Fibroblast of skin of back (primary cell): ENCODE measurements at places on chromosomes 11 and 22.

DNA sequence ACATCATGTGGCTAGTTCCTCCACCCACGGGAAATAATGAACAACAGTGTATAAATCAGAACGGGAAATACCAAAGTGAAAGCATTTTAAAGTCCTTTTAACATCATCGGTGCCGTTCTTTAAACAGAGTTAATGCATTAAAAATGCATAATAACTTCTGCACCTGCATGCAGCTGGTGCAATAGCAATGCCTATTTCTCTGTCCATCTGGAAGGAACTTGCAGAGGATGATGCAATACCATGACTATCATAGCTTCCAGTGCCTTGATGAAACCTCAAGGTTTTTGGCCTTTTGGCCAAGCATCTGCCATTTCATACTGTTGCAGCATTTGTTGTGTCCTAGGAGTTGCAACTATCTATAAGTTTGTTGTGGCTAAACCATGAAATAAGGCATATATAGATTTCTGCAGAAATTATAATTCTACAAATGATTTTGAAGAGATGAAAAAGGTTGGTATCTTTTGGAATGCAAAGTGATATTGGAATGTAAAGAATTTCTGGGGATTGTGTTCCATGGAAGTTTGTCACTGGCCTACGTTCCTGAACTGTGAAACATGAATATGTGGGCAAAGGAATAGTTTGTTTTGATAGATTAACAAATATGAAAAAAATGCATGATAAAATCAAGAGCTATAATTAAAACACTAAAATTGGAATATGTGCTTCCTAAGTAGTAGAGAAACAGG, 9.8 kb upstream of the EIF3F start:
- peak; percentile 93 for DNase-seq

- DNase-seq: no peak
These were observed 38.5 kb downstream of the NELL1 start for GRCh38 chr11:20707876-20708275.

- no peak for DNase-seq
These were observed 17.6 kb downstream of the SMIM38 start for GRCh38 chr11:69173331-69173730.

DNA sequence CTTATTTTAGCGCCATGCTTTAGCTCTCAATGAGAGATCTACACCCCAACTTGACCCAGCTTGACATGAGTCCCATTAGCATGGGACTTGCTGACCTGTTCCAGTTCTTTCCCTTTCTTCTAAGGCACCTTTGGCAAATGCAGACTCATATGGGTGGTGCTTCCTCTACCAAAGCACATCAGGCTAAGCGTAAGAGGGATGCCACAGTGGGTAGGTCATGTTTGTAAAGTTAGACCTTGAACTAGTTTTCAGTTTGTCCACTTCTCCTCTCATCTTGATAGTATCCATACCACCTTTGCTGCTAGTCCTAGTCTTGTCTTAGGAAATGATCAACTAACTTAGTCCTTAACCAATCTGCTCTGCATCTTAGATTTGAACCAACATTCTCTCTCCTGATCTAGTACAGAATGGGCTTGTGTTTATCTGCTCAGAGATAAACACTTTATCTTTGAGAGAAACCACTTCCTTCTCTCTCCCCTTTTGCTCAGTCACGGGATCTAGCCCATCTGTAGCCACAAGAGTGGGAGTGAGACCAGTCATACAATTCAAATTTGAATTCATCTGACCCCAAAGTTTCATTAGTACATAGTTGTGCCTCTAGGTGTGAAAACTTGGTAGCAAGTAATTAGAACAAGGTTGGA, 72.1 kb upstream of the CD44 start:
- no peak for DNase-seq

DNA sequence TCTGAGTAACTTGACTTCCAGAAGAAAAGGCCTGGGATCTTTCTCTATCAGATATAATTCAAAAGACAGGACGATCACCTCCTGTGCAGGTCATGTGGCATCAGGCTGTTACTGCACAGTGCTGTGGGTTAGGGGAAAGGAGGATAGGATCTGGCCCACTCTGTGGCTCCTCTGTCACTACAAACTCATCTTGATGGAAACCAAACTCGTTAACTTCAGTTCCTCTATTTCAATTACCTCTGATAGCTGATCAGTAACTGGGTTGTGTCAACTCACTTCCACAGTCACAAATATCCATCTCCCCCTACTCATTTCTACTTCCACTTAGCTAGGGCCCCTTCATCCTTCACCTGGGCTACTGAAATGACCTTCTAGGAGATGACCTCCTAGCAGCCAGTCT, 95.2 kb downstream of the RCN1 start:
- no peak for DNase-seq

DNA sequence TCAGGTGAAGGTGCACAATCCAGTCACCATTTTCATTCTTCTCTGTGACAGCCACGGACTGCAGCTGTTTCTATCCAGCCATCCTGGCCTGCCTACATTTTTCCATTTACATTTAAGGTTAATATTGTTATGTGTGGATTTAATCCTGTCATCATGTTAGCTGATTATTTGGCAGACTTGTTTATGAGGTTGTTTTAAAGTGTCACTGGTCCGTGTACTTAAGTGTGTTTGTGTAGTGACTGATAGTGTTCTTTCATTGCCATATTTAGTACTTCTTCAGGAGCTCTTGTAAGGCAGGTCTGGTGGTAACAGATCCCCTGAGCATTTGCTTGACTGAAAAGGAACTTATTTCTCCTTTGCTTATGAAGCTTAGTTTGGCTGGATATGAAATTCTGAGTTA, 364.2 kb downstream of the JRKL start:
- DNase-seq: no peak

DNA sequence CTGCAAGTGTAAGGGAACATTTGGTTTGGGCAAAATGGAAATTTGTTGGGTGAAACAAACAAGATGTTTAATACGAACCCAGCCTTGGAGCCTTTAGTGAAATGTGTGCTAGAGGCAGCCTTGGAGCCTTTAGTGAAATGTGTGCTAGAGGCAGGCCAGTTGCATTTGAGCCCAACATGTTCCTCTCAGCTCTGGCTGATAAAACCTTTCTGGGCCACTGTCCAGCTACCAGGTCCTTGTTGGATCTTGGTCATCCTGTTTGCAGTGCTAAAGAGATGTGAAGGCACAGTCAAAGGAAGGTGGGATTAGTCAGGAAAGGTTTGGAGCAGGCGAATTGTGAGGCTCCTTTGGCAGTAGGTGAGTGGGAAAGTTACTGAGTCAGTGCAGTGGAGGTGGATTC, 48.9 kb downstream of the CEP164 start:
- DNase-seq: no peak

DNA sequence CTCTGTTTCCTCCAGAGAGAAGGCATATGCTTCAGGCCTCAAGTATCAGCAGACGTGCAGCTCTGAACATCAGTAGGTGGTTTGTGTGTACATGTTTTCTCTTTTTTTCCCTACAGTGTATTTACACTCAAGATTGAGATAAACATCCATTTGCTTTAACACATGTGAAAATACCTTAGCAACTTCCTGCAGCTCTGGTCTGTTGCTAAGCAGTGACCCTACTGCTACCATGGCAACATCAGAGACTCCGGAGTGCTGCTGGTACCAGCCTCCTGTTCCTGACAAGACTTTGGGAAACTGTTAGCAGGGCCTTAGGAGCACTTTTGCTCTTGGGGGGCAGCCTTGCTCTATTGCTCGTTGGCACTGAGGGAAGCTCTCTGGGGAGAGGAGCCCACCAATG, 221.2 kb upstream of the PLET1 start:
- no peak for DNase-seq

GRCh38 chr11:15627560-15627959, 512.8 kb downstream of the INSC start:
- peak; percentile 54 for DNase-seq

GRCh38 chr11:13168271-13168670, 109.3 kb upstream of the BMAL1 start:
- no peak for DNase-seq

DNA sequence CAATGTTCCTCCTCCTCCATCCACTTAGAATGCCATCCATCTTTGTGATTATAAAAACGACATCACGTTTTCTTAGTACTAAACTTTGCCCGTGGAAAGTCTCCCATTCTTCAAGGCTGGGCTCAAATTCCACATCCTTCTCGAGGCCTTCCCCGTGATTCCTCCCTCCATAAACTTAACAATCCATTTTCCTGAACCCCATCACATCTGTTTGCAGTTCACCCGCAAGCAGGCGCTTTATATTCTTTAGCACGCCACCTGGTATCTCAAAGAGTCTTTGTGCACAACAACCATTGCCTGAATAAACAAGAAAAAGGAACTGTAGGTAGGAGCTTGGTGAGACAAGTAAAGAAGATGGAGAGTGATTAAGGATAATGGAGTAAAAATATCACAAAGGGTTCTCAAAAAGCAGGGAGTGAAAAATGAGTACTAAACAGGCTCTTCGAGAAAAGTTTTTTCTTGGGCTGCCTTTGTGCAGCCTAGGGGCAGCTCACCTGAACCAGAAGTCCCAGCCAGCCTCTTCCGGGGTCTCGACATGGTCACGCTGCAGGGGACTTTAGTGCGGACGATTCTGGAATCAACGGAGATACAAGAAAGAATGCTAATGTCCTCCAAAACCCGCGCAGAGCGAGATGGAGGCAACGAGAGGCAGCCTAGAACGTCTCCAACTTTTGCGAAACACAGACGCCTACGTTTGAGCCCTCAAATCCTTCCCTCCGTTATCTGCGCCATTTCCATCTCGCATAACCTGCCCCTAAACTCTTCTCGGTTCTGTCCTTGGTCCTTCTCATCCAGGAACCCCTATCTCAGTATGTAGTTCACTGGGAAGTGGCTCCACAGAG, 585 bp downstream of the THYN1 start:
- DNase-seq: peak; percentile 53

GRCh38 chr22:30202531-30203006, 44.0 kb downstream of the LIF start:
- peak; percentile 71 for DNase-seq

DNA sequence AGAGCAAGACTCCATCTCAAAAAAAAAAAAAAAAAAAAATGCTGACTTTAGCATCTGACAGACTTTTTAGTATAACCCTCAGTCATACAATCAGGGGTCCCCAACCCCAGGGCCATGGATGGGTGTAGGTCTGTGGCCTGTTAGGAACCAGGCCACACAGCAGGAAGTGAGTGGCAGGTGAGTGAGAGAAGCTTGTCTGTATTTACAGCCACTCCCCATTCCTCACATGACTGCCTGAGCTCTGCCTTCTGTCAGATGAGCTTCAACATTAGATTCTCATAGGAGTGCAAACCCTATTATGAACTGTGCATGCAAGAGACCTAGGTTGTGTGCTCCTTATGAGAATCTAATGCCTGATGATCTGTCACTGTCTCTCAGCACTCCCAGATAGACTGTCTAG, 3.3 kb downstream of the FAM227A start:
- no peak for DNase-seq

DNA sequence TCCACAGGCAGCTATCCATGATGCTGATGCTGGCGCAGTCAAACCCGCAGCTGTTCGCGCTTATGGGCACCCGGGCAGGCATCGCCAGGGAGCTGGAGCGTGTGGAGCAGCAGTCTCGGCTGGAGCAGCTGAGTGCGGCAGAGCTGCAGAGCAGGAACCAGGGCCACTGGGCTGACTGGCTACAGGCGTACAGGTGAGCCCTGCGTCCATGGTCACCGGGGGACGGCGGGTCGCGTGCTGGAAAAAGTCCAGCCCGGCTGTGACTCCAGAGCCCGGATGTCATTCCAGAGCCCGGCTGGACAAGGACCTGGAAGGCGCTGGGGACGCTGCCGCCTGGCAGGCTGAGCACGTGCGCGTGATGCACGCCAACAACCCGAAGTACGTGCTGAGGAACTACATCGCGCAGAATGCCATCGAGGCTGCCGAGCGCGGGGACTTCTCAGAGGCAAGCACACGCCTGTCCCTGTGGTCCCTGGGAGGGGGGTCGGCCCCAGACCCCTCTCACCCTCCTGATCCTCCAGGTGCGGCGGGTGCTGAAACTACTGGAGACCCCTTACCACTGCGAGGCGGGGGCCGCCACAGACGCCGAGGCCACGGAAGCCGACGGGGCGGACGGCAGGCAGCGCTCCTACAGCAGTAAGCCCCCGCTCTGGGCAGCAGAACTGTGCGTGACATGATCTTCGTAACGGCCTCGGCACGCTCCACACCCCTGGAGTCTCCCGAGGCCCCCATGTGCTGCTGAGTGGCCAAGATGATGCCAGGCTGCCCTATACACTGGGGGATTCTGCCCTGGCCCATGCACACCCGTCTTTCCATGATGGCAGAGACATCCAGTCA, 16.1 kb downstream of the SELENOO start:
- DNase-seq: no peak

- no peak for DNase-seq
These were observed 404.9 kb downstream of the NXPE2 start for GRCh38 chr11:115083144-115083806.

DNA sequence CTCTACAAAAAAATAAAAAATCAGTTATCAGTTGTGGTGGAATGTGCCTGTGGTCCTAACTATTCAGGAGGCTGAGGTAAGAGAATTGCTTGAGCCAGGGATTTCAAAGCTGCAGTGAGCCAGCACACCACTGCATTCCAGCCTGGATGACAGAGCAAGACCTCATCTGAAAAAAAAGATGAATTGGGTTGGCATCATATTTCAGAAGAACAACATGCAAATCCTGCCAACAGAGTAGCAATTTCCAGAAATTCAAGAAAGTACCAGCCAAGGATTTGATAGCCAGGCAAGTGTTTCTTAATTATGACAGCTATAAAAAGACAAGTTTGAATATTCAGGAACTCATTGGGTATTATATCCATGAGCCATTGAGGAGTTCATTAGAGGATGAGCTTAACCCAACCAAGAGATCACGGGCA, 75.2 kb downstream of the USP47 start:
- peak; percentile 86 for DNase-seq

GRCh38 chr22:48993655-48994054, 834.0 kb downstream of the BRD1 start:
- no peak for DNase-seq

DNA sequence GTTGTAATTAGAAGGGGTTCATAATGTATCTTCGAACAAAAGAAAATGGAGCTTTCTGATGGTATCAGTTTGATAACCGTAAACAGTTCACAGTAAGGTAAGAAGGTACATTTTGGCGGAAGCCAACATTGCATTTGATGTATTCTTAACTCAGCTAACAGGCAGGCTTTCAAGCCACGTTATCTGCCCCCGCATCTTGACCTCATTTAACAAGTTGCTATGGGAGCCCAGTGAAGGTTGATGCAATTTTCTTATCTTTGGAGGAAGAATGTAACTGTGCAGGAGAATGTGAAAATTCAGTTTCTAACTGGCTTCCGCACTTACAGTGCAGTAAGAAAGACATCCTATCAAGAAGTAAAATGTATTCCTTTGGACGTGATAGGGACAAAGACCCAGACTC, 110.6 kb downstream of the ETS1 start:
- no peak for DNase-seq
